ENCODE measurements at places on chromosomes 12 and 14.

GRCh38 chr12:67919406-67919805, 69.8 kb upstream of the IFNG-AS1 start:
- no peak for DNase-seq

- DNase-seq, result no peak
Measured at GRCh38 chr14:98198385-98198784, 1073.6 kb downstream of the BCL11B start.

GRCh38 chr14:54625112-54625511, 58.2 kb downstream of the SAMD4A start:
- no peak for DNase-seq

DNA sequence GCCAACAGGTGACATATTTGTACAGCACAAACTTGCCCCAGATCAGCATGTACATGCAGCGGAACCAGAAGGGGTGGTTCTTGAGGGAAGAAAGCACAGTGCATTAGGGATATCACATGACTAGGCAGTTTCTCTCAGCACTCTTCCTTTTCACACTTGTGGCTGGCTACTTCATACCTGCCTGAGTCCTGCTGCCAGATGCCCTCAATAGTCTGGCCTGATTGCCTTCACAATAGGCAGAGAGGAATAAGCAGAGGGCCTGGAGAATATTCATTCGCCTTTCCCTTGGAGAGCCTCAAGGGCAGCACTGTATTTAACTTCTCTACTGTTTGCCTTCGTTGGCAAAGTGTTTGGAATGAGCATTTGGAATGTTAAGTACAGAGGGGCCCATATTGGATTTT, 7.9 kb downstream of the EMG1 start:
- DNase-seq, result no peak

DNA sequence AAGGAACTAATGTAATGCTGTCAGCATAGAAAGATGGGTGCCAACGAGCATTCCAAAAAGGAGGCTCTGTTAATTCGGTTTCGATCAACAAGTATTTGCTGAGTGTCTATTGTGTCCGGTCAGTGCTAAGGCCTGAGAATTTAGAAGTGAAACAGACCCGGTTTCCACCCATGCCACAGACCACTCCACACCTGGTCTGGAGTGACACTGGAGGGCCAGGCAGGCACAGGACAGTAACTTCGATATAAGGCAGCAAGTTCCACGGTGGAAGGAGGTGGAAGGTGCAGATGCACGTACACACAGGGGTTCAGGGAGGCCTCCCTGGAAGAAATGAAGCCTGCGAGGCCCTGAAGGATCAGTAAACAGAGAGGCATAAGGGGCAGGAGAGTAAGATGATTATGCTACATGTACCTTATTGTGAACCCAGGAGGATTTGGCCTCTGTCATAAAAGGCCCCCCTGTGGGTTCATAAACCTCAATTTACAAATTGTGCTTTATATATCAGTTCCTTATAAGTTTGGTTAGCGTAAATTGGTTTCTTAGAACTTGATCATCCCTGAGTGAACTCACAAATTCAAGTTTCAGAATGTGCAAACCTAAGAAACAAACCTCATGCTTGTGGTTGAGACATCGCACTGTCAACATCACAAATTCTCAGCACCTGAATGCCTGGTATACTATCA, 25.9 kb downstream of the SSH1 start:
- no peak for DNase-seq
